ENCODE measurements at places on chromosomes 3 and 15.
A peak's percentile ranks its signal among the peaks of the same experiment; 100 is the strongest.

- no peak for DNase-seq
These were observed 95.4 kb downstream of the RFTN1 start for GRCh38 chr3:16417945-16418739.

GRCh38 chr3:151837057-151837456 is 23.1 kb downstream of the AADAC start:
- no peak for DNase-seq

DNA sequence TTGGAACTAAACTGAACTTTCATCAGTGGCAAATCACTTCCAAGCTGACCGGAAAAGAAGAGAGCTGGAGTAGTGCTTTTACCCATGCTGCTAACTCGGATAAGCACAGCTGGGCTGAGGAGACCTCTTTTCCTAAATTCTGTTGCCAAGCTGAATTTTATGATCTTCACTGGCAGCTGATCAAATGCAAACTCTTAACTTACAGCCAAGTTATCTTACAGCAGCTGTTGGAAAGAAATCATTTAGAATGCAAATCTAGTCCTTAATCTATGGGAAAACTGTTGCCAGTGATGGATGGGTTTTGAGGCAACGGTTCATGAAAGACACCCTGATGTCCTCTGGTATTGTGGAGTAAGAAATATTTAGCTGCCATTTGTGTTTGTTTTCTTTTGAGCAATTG is 216.5 kb downstream of the ZNF385D start:
- DNase-seq, result no peak

DNA sequence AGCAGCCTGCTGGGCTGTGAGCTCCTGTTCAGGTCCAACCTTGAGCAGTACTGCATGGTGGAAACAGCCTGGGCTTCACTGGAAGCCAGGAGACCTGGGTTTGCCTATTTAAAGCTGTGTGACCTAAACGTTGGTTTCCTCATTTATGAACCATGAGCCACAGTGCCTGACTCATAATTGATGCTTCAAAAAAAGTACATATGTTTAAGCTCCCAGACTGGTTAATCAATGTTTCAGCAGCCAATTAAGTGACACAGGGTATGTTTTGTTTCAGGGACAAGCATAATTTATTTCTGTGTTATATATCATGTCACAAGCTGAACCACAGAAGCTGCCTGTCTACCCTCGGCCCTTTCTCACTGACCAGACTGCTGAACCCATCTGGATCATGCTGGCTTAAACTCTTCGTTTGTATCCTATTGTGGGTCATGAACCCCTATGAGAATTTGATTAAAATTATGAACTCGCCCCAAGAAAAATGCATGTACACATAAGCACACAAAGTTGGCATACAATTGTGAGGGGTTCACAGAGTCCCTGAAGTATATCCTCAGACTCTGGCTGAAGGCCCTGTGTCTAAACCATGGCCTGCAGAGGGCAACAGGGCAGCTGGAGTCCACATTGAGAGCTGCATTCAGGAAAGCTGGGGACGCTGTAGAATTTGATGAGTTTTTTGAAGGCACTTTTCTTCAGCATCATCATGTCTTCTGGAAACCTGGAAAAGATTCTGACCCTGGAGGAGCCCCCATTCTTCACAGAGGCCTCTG is 23.7 kb downstream of the HDC start:
- no peak for DNase-seq

DNA sequence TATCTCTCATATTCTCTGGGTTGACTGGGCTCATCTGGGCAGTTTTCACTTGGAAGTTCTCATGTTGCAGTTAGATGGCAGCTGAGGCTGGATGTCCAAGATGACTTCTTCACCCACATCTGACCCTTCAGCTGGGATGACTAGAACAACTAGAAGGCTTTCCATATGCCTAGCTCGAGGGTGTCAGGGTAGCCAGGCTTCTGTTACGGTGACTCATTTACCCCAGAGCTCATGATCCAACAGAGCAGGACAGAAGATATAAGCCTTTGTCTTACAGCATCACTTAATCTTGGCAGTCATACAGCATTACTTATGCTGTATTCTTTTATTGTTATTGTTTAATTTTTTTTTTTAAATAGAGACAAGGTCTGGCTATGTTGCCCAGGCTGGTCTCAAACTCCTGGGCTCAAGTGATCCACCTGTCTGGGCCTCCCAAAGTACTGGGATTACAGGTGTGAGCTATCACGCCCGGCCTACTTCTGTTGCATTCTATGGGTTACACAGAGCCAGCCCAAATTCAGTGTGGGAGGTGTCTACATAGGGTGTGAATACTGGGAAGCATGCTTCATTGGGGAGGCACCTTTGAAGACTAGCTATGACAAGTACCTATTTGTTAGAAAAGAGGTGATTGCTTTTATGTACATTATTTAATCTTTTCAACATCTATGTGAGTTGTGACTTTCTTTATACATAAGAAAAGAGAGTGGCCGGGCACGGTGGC is 10.7 kb downstream of the HMCES start:
- DNase-seq, result no peak

GRCh38 chr15:85443593-85444087 is 63.2 kb downstream of the AKAP13 start:
- no peak for DNase-seq

- no peak for DNase-seq
These were observed 61.8 kb downstream of the NPTN start for GRCh38 chr15:73571346-73571745.

DNA sequence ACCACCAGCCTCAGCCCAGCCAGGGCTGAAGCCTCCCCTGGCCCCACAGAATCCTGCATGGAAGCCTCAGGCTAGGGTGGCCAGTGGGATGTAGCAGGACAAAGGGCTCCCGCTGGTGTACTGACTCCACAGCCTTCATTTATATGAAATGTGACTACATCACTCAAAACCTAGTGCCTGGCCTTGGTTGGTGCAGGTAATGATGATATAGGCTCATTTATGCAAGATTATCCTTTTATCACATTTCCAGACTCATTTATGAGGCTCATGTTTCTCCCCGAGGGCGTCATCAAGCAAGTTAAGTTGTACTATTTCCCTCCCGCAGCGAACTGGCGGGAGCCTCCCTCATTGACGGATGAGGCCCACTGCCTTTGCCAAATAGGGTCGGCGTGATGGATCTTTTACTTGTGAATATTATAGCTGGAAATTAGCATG is 179.1 kb upstream of the SMAD3 start:
- no peak for DNase-seq

DNA sequence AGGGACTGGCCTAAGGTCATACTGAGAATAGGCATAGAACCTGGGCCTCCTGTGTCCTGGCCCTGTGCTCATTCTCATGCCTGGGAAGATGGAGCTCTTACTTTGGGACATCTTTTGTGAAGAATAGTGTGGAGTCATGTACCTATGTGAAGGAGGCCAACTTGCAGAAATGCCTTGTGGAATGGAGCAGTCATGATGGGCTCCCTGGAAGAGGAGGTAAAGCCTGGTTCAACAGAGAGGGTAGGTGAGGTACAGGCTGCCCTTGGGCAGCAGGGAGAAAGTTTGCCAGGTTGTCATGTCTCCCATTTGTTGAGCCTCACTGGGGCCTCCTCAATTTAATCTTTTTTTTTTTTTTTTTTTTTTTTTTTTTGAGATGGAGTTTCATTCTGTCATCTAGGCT is 18.1 kb downstream of the MAPKAPK3 start:
- no peak for DNase-seq

- no peak for DNase-seq
These were observed 44.3 kb upstream of the MRPS22 start for GRCh38 chr3:139299261-139300132.

DNA sequence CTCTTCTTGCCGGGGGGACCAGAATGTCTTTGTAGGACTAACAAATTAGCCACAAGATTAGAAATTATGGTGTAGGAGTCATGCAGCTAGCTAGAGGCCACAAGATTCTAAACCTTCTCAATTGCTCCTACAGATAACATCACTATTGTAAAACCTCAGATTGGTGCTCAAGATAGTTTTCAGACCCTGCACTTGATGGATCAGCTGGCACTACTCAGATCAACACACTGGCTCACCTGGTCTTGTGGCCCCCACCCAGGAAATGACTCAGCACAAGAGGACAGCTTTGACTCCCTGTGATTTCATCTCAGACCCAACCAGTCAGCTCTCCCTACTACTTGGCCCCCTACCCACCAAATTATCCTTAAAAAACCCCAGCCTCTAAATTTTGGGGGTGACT is 124.1 kb upstream of the RASGRP1 start:
- no peak for DNase-seq

GRCh38 chr3:72347819-72348319 is 500.4 kb downstream of the SHQ1 start:
- DNase-seq, result no peak

DNA sequence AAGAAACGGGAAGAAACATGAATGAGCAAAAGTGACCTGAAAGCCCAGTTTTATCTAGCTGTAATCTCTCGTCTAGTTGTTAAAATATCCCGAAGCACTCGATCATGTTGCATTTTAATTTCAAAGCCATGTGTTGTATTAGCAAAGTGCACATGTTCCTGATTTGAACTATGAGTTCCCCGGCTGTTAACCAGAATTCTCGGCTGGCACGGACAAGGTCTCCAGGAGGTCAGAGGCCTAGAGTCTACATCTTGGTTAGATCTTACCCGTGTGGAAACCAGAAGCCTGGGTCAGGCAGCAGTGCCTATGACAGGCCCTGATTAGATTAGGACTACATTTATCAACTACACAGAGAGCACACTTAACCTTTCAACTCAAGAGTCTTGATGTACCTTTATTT is 195.8 kb downstream of the CDIN1 start:
- no peak for DNase-seq

GRCh38 chr3:118938183-118938961 is 96.3 kb downstream of the IGSF11 start:
- DNase-seq, result no peak

- no peak for DNase-seq
These were observed 25.0 kb upstream of the GOLGA6L2 start for GRCh38 chr15:23472033-23472432.

DNA sequence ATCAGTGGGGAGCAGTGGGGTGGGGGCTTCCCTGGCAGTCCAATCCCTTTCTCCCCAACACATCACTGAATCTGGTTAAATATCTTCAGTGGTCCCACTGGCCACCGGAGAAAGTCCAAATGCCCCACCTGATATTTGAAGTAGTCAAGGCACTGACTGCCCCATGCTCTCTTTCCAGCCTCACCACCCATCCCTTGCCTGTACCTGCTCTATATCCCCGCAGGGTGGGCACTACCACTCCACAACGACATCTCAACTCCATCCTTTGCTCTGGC is 101.7 kb downstream of the DAPK2 start:
- DNase-seq, result no peak

DNA sequence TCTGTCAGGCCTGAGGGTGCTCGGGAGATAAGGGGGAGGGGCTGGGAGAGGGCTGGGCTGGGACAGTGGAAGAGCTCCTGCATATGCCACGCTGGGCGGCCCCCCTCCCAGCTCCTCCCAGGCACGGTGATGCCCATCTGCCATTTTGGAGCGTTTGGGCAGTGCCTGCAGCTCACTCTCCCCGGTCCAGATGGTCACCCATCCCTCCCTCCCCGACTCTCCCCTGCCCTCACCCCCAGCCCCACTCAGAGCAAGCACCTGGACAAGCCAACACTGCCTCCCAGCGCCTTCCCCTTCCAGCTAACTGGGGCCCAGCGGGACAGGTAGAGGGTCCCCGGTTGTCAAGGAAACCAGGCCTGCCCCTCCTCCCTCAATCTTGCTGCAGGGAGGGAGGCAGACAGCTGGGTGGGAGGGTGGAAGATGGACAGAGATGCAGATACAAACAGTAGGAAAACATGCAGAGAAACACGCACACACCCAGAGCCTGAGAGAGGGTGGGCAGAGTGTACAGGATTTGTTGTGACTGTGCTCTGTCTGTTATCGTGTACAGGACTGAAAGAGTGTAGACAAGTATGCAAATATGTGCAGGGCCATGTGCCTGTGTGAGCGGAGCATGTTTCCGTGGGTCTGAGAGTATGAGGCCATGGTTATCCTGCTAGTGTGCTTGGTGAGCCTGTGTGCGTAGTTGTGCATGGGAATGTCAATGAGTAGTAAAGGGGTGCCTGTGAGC is 17.5 kb upstream of the CORO2B start:
- DNase-seq, result peak; percentile 70

- DNase-seq, result no peak
These were observed 44.2 kb upstream of the IGDCC4 start for GRCh38 chr15:65466901-65467300.

- DNase-seq, result no peak
These were observed 241.9 kb downstream of the ALCAM start for GRCh38 chr3:105608623-105609022.

DNA sequence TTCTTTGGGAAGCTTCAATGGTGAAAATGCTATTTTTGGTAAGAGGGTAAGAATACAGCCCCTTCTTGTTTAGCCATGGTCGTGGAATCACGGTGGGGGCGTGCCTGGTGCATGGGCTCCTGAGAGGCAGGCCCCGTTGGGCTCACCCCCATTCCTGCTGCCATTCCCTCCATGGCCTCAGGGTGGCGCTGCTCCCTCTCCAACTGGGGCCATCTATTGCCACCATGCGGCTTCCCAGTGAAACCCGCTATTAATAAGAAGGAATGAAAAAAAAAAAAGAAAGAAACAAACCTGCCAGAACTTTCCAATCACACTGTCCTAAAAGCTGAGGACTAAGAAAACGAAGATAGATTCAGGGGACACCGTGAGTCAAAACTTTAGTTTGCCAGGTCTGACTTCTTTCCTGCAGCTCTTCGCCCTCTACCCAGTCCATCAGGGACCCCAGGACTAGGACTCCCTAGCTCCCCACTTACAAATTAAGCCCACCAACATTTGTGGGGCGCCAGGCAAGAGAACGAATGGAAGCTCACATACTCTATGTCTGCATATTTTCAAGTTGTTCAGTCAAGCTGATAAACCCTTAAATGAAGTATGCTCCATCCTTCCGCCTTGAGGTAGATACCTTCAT is 30.6 kb upstream of the ABHD2 start:
- DNase-seq, result peak; percentile 24

GRCh38 chr3:183527428-183528379 is 27.8 kb downstream of the KLHL6 start:
- DNase-seq, result no peak

DNA sequence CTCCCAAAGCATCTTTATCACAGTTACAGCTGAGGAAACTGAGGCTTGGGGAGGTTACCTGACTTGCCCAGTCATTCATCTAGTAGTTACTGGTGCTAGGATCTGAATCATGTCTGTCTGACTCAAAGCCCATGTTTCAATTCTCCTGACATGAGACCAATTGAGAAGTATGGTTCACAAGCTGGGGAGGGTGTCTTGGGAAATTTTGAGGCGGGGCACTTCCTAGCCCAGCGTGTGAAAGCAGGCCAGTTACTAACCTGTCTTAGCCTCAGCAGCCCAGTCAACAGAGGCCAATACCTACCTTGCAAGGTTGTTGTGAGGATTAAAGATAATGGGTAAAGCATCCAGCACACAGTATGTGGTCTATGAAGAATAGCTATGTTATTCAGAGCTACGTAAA is 37.0 kb downstream of the CLDN18 start:
- no peak for DNase-seq
